ENCODE measurements at places on chromosomes 3 and 15. TPM values are rescaled to one million over a fixed set of nuclear protein-coding genes. Genes with fewer than 3 reads are reported as not detected.

- DNase-seq: no peak
Observed at GRCh38 chr15:75721923-75722870, 9.5 kb upstream of the CSPG4 start.

- no peak for DNase-seq
Observed at GRCh38 chr3:149432149-149432548, 42.3 kb upstream of the TM4SF4 start.

- DNase-seq: peak; percentile 59
Observed at GRCh38 chr15:88701561-88702095, 62.8 kb downstream of the ISG20 start.

GRCh38 chr3:153041181-153041580, 120.8 kb upstream of the RAP2B start:
- DNase-seq: no peak

The CIDEC gene
- 1.5 TPM for total RNA-seq

Measured in HT-29 (cell line).